NCI-H446 (cell line): ENCODE measurements at places on chromosomes 12 and 14.

- no peak for DNase-seq
Measured at GRCh38 chr12:109330282-109331230, 17.1 kb upstream of the MYO1H start.

- DNase-seq: no peak
Measured at GRCh38 chr12:65414526-65414925, 136.0 kb downstream of the MSRB3 start.

GRCh38 chr12:112166051-112167015 is 41.0 kb downstream of the TRAFD1 start:
- no peak for DNase-seq

DNA sequence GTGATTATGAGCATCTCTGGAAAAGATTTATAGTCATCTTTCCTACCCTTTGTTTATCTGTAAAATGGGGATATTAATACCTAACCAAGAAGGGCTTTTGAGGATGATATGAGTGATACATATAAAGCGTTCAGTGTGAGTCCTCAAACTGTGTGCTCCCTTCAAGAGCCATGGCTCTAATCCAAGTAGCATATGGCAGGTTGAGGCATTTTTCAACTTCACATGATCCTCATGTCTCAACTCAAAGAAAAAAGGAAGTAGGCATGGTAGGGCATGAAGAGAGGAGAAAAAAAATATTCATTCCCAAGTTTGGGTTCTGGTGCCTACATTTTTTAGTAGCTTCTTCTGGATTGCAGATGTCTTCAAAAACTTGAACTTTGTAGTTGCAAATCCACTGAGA is 286.3 kb upstream of the ATP2B1 start:
- DNase-seq: peak; percentile 32

- DNase-seq: no peak
Measured at GRCh38 chr14:47057364-47057763, 405.8 kb upstream of the RPL10L start.

DNA sequence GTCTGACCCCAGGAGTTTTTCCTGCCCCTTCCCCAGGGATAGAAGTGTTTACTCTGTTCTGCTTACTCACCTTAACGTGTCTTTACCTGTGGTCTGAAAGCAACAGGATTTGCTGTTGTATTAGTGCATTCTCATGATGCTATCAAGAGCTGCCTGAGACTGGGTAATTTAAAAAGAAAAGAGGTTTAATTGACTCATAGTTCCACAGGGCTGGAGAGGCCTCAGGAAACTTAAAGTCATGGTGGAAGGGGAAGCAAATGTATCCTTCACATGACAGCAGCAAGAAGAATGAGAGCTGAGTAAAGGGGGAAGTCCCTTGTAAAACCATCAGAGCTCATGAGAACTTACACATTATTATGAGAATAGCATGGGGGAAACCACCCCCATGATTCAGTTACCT is 240.4 kb downstream of the SNAPC1 start:
- DNase-seq: no peak

DNA sequence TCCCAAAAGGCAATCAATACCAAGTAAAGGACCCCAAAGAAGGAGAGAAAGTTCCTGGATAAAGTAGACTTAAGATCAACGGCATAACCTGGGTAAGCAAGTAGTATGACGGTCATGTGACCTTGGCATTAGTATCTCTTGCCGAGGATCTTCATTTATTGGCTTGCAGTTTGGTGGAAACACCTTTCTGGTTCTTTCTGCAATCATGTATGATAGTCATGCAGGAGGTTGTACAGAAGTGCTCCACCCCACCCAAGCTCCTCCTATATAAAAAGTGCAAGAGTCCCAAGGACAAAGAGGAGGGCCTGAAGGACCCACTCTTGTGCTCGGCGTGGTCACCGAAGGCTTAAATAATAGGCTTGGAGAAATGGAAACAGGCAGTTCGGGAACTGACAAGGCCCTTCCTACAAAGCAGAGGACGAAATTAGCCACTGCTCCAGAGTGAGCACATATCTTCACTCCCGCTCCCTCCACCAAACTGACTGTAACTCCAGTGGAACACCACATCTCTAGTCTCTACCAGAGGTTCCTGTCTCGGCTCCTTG is 750 bp downstream of the CS start:
- no peak for DNase-seq

GRCh38 chr12:15855646-15856045 is 26.5 kb upstream of the STRAP start:
- DNase-seq: no peak

DNA sequence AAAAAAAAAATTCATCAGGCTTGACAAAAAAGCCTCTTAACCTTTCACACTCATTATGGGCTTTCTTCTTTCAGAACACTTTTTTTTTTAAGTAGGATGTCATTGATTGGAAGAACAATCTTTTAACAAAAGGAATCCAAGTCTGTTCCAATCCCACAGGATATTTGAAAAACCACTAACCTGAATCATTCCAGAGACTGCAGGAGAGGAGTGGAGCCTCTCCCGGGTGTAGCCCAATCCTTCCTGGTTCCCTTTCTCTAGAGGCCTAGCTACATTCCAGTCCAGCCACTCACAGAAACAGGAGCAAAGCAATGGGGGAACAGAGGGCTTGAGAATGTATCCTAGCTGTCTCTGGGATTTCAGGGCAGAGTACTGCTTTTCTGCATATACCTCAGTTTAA is 4.3 kb downstream of the MFAP5 start:
- no peak for DNase-seq

DNA sequence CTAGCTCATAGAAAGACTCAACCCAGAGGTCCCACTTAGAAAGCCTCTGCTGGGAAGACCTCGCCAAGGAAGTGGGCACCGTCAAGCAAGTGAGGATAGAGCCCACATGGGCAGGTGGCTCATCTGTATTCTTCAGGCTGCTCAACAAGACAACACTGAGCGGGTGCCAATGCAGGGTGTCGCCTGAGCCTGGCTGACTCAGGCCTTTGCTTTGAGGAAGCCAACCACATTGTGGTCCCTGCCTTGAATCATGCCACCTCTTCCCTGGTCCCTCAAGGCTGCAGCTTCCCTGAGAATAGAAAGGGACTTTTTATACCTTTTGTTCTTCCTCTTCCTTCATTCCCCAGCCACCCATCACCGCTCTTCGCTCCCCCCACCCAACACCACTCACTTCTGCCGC is 2.1 kb upstream of the RNASE13 start:
- DNase-seq: no peak

DNA sequence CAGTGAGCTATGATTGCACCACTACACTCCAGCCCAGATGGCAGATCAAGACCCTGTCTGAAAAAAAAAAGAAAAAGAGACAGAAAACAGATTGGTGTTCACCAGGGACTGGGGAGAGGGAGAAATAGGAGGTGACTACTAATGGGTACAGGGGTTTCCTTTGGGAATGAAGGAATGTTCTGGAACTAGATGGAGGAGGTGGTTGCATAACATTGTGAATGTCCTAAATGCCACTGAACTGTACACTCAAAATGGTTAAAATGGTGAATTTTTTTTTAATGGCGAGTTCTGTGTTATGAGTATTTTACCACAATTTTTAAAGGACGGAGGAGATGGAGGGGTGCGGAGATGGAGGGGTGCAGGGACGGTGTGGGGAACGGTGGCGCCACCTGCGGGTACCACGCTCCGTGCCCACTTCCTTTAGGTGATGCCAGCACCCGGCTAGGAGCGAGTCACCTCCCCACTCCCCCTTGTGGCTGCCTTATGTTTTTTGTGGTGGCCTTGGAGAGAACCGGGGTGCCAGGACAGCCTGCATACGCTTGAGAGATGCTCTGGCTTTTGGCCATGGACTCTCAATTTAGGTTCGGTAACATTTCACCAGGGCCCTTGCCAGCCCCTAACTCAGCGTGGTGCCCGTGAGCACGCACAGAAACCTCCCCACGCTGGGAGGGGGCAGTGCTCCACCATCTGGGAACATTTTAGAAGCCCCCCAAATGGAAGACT is 16.1 kb downstream of the UBC start:
- DNase-seq: peak; percentile 36

DNA sequence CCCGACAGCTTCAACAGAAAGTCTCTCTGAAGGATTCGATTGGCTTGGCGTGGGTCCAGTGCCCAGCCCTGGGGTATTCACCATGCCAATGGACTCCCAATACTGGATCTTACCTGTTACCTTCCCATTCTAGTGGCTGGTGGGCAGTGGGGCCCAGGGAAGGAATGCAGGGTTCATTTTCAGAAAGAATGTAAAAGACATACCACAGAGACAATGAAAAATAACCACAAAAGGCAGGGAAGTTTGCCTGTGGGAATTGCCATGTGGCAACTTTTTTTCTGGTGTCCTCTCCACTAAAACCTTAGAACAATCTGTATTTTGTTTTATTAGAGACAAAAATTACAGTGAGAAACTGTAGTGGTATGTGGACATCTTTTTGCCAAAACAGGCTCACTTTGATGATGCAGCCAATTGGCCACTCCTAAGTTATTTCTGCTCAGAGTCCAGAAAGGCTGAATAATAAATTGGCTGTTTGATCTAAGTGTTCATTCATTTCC is 55.2 kb downstream of the PTGER2 start:
- DNase-seq: no peak

DNA sequence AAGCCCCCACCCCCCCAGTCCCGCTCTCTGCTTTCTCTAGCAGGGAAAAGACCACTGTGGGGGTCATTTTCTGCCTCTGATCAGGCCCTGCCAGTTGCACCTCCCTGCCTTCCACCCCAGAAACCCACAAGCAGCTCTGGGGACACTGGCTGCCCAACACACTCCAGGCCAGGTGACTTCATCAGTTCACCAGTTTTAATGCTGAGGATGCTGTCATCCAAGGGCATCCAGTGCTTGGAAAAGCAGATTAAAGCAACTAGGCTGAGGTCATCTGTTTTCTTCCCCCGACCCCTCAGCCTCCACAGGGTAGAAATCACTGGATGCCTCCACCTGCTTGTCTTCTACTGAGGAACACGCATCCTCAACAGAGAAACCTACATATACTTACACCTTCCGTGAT is 282.4 kb downstream of the DPF3 start:
- no peak for DNase-seq

DNA sequence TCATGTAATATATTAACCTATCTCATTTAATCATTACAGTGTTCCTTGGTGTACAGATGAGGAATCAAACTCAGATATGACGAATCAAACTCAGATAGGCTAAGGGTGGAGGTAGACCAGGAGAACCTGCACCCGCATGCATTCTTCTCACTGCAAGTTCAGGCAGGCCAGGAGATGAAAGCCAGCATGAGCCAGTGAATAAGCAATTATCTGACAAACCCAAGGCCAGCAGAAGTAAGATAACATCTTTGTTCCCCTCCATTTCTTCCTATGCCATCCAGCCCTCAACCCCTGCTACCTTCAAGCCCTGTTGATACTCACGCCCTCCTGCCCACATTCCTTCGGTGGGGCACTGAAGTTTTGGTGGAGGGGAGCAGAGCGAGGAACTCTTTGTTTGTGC is 152.2 kb downstream of the ETV6 start:
- no peak for DNase-seq

- DNase-seq: no peak
Measured at GRCh38 chr14:59148334-59148900, 40.0 kb upstream of the DAAM1 start.

DNA sequence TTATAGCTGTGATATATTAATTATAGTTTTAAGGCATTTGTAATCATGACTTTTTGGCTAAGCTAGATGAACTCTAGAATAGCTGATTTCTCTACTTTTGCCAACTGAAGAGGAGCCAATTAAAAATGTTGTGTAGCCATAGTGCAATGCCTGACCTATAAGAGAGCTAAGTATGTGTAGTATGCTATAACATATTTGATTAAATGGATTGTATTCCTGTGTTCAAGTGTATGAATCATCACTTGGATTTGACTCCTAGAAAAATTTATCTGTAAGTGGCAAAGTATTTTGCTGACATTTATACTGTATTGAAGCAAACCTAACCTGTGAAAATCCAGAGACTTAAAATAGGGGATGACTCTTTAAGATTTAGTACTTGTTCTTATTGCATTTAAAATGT is 34.2 kb downstream of the PCNX4 start:
- no peak for DNase-seq

- no peak for DNase-seq
Measured at GRCh38 chr12:52730383-52730782, 27.1 kb upstream of the KRT77 start.

GRCh38 chr12:92829686-92830282 is 99.3 kb downstream of the EEA1 start:
- no peak for DNase-seq

DNA sequence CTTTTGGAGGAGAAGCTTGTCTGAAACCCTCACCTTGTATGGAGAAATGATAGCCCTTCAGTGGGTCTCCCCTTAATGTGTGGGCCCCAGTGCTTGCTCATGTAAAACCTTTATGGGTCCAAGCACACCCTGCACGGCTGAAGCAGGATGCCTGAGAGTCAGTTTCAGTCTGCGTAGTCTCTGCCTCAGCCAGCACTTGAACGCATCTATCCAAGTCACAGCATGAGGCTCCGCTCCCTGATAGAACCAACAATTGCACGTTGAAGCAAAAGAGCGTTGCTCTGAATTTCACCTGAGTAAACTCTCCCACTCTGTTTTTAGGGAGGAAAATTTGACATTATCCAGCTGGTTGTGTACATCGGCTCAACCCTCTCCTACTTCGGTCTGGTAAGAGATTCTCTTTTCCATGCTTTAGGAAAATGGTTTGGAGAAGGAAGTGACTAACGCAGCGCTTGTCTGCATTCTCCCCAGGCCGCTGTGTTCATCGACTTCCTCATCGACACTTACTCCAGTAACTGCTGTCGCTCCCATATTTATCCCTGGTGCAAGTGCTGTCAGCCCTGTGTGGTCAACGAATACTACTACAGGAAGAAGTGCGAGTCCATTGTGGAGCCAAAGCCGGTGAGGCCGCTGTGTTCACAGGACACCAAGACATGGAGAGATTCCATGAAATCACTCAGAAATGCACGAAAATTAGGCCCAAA is 33.0 kb upstream of the P2RX4 start:
- DNase-seq: no peak

GRCh38 chr14:34650786-34651584 is 21.0 kb upstream of the SNX6 start:
- DNase-seq: no peak

GRCh38 chr12:12176402-12176801 is 90.4 kb downstream of the LRP6 start:
- no peak for DNase-seq

- DNase-seq: no peak
Measured at GRCh38 chr12:118119449-118119879, 15.7 kb upstream of the VSIG10 start.

DNA sequence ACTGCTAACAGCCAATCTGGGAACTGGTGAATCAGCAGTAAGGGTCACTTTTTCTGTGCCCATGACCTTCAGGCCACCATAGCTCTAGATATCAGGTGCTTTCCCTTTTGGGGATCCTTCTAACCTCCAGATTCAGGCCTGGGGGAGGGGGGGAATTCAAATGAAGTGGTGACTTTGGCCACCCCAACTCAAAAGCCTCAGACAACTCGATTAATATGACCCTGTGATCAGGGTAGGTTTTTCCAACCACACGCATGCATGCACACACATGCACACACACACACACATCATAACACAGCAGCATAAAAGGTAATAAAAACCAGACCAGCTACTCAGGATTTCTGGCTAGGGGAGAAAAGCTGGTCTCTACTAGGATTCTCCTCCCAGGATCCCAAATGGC is 5.3 kb downstream of the TBX3 start:
- DNase-seq: no peak
